ENCODE measurements at places on chromosomes 4 and X.
A peak's percentile ranks its signal among the peaks of the same experiment; 100 is the strongest.

GRCh38 chrX:1453395-1453783 lies 680 bp upstream of the ASMTL start:
- DNase-seq = peak; percentile 83

- DNase-seq = no peak
Observed at GRCh38 chr4:108171339-108172230, 2.9 kb upstream of the LEF1 start.

- peak; percentile 93 for DNase-seq
Observed at GRCh38 chr4:6875431-6875831, 34.2 kb upstream of the TBC1D14 start.

GRCh38 chrX:83512111-83512510 lies 4.0 kb downstream of the POU3F4 start:
- no peak for DNase-seq

Measured in CD14-positive monocyte (primary cell).